ENCODE measurements at places on chromosomes 5 and 9.

- DNase-seq, result peak; percentile 94
Observed at GRCh38 chr9:113410207-113410864, at the start of the genes C9orf43 and POLE3. TSS of gene C9orf43 (plus strand) at chr9:113410747. CDS start at chr9:113413494, 2,747 bp downstream. TSS of gene POLE3 (minus strand) at chr9:113410675. CDS start at chr9:113410293, 382 bp downstream.

DNA sequence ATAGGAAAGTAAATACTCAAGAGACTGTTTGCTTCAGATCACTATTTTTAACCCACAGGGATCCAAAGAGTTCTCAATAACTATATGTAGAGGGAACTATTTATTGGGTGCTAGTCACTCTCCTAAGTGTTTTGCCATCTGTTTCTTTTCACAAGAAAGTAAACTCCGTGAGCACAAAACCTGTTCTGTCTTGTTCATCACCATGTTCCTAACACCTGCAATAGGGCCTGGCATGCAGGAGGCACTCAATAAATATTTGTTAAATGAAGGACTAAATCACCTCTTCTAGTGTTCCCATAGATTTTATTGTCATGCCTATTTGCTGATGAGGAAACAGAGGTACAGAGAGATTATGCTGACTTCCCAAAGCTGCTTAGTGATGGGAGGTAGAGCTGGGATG, 118.2 kb downstream of the VCAN start:
- DNase-seq, result no peak

- no peak for DNase-seq
Observed at GRCh38 chr5:150604010-150604409, 36.5 kb upstream of the SYNPO start.

GRCh38 chr5:72137826-72138409, 30.6 kb downstream of the MAP1B start:
- peak; percentile 31 for DNase-seq

- DNase-seq, result peak; percentile 76
Observed at GRCh38 chr9:111759762-111760639, 34.7 kb downstream of the SHOC1 start.

DNA sequence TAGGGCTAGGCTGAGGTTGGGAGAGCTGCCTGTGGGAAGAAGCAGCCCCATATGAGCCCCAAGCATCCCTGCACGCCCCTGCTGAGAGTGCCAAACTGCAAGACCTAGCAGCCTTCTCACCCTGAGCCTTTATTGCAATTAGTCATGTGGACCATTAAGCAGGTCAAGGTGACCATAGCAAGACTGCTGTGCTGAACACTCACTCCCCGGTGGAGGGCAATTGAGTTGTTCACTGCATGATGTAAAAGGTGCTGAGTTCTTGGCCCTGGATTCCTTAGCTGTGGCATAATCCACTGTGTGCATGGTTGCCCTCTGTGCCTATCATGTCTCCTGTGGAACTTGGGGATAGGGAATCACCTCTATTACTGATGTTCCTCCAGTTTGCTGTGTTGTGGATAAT, 131.1 kb downstream of the FOXD1 start:
- no peak for DNase-seq

DNA sequence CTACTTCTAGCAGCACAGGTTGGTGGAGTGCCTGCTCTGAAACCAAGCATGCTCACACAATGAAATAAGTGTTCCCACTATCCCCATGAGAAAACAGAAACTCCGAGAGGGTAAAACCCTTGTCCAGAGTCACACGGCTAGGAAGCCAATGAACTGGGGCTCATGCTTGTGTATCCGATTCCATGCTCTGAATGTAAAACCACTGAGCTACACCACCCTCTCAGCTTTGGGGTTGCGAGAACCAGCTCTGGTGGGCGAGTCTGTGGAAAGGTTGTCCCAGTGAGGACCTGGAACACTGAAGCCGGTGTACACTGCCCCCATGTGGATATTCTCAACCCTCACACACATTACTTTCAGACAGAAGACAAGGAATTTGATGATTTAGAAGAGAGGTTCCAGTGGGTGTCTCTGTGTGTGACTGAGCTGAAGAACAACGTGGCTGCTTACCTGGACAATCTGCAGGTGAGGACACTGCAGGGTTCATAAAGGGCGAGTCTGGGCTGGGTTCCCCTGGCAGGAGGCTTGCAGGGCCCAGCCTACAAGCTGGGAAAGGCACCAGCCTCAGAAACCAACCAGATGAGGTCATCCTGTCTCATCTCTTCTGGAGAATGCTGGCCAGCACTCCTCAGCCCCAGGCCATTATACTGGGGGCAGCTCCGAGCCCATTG, 37.4 kb downstream of the ARHGEF37 start:
- DNase-seq, result peak; percentile 14

DNA sequence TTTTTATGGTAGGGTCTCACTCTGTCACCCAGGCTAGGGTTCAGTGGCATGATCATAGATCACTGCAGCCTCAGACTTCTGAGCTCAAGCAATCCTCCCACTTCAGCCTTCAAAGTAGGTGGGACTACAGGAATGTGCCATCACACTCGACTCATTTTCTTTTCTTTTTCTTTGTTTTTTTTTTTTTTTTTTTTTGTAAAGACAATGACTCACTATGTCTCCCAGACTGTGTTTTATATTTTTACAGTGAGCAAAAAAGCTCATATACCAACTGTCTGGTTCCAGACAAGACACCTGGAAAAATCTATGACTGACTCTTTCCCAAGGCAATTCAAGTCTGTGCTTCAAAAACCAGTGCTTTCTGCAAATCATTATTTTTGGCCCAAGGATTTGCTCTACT, 10.8 kb upstream of the FOXD1 start:
- no peak for DNase-seq

DNA sequence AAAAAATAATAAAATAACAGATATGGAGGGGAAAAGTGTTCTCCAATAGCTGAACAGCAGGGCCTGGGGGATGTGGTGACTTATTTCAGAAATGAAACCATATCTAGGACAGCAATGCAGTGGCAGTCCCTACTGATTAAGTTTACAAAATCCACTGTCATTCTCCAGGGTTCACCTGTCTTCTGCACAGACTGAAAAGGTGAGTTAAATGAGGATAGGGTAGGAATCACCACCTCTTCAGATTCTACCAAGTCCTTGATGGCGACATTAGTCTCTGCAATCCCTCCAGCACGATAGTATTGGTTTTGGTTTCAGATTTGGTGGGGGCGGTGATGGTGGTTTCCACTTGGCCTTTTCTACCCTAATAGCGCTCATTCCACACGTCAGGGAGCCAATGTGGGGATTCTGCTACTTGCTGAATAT, 32.3 kb upstream of the NPM1 start:
- DNase-seq, result peak; percentile 40

- DNase-seq, result peak; percentile 7
Observed at GRCh38 chr5:79878721-79879336, 112.2 kb downstream of the MTX3 start.

DNA sequence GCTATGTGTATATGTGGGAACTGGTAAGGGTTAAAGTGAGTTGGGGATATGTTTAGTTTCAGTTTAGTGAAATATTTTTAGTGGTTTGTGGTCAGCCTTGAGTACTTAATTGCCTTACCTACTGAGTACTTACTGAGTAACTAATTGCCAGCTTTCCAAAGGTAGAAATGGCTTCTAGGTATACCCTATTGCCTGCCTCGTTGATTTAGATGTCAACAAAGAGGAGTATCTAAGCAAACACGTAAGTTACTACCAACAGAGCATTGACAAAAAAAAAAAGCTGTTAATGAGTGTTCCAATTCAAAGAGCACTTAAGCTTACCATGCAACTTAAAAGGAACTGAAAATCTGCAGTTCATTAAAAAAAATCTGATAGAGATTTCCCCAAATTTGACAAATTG, 8.8 kb downstream of the ATP10B start:
- DNase-seq, result no peak

GRCh38 chr5:171596391-171596878, 177.0 kb downstream of the FGF18 start:
- DNase-seq, result no peak

- DNase-seq, result no peak
Observed at GRCh38 chr9:23707249-23707648, 118.8 kb downstream of the ELAVL2 start.

- peak; percentile 20 for DNase-seq
Observed at GRCh38 chr9:6414247-6414641, 1.2 kb downstream of the UHRF2 start.

- DNase-seq, result no peak
Observed at GRCh38 chr5:93126634-93127033, 454.4 kb downstream of the NR2F1-AS1 start.

DNA sequence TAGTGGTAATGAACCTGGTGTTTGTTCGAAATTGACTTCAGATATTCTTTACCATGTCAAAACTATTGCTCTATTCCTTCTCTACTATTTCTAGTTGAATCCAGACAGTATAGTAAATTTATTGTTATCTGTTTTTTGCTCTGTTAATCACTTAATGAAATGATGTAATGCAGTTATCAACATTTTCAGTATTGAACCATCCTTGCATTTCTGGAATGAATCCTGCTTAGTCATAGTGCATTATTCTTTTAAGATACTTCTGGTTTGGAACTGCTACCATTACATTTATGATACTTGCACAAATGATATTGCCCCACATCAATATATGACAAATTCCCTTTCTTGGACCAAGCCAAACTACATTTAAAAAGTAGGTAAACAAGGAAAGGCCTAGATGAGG, 554.0 kb upstream of the KLF4 start:
- DNase-seq, result no peak

DNA sequence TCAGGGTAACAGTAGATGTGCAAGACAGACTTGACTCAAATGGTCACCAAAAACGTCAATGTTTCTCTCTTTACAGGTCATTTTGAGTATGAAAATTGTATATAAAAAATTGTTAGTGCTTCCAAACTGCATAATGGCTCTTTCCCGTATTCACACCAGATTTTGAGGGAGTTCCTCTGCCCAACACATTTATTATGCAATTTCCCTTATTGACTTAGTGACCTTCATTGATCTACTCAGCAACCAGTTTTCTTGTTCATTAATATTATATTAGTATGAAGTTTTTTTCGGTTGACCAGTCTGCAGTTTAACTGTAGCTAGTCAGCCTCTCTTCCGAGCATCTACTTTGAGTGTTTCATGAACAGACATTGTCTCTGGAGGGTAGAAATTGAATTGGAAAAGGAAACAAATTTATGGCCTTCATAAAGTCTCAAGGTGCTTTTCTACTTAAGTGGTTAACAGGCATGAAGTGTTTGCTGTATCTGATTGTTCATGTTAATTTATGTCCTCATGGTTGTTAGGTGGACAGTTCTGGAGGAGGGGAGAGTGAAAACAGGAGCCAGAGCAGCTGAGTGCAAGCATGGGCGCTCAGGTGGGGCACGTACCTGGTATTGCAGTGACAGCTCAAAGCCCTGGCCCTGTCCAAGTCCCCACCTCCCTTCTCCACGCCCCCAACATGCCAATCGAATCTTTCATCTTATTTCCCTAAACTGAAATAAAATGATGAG, 240.2 kb downstream of the RFK start:
- no peak for DNase-seq

DNA sequence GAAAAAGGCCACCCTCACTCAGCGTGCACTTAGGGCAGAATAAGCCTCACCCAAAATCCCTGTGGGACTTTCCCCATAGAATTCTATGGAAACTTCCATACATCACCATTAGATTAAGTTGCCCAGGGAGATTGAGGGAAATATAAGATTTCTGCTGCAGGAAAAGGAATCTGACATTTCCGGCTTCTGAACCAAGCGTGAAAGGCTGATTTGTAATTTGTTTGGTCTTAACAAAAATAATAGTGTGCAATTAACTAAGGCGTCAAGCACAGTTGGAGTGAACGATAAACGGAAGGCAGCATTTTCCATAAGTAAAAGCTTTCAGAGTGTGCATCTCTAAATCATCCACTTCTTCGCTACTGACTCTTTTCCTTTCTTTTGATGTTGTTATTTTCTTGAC, 14.0 kb downstream of the UBE2QL1 start:
- no peak for DNase-seq

GRCh38 chr5:155886311-155887031, 440.5 kb upstream of the SGCD start:
- DNase-seq, result no peak

DNA sequence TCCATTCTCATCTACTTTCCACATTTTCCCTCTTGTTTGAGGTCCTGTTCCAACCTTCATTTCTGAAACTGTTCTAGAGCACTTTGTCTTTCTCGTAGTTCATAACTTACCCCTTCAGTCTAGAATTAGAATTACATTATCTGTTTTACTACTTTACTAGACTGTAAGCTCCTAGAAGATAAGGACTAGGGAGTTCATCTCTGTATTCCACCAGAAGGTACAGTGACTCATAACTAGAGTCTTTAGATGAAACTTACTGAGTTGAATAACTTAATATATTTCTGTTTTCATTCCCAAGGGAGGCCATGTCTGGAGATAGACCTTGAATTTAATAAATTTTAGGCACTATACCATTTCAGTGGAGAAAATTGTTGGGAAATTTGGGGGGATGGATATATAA, 38.7 kb downstream of the G3BP1 start:
- DNase-seq, result no peak

- DNase-seq, result no peak
Observed at GRCh38 chr5:90792725-90793124, 234.1 kb downstream of the ADGRV1 start.

GRCh38 chr9:97857606-97858392, 4.8 kb downstream of the FOXE1 start:
- no peak for DNase-seq

DNA sequence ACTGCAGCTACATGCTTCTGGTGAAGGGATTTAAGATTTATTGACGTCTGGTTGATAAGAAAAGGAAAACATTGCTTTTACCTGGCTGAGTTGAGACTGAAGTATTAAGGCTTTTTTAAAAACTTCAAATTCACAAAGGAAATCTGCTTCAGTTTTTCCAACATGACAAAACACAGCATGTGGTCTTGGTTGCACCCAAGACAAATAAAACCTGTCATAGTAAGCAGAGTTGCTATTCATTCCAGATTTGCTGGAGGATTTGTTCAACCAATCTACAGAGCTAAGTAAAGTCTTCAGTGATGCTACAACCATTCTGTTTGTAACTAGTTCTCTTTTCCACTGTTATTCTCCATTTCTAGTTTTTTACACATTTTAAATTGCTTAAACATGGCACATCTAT, 11.3 kb downstream of the C5orf63 start:
- no peak for DNase-seq

DNA sequence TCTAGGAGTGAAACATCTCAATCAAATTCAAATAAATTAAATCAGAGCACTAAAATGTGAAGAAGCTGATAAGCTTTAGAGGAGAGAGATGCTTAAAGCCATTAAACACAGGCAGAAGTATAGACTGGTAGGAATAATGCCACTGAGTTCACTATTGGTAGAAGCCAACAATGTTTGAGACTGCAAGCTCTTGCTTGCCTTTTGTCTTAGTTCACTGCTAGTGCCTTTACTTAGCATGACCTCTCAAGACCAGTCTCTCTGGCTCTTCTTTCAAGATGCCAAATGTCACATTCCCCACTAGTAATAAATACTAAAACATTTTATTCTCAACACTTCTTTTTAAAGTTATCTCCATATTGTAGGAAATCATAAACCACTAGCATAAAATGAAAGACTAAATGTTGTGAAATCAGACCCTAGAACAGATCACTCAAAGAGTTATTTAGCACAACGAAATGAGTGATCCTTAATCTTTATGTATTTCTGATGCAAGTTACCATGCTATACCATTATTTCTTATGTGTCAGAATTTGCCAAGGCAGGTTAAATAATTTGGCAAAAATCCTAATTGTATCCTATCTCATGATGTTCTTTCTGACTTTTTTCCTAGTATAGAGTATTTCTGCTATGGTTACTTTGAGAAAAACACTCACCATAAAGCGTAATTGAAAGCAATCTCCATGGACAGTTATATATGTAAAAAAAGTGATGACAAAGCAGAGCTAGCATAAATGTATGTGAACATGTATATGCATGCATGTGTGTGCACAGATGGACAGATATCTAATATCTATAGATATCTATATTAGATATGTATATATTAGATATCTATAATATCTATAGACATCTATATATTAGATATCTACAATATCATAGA, 57.5 kb downstream of the PJA2 start:
- no peak for DNase-seq
